Stimulated activated CD8-positive, alpha-beta memory T cell treated with anti-CD3 and anti-CD28 coated beads, Interleukin-12 subunit alpha, Interleukin-12 subunit beta, amount 100 ng/mL, for 1 hour (primary cell): ENCODE measurements at places on chromosomes 3 and 15.

DNA sequence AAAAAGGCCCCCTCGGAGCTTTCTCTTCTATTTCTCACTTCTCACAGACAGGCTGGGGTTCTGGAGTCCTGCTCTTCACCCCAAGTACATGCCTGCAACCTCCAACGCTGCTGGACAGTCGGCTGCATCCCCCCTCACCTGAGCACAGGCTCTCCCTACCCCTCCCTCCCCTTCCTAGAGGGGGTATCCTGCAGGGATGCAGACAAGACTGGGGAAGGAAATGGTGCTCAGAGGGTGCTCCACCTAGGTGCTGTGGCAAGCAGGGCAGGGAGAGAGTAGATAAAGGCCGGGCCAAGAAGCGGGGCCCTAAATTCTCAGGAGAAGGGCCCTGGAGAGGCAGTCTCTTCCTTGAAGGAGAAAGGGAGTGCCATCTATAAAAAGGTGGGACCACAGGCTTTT is 7.0 kb upstream of the STRA6 start:
- DNase-seq = no peak

GRCh38 chr3:19506171-19506570 is 357.9 kb downstream of the KCNH8 start:
- DNase-seq = no peak

DNA sequence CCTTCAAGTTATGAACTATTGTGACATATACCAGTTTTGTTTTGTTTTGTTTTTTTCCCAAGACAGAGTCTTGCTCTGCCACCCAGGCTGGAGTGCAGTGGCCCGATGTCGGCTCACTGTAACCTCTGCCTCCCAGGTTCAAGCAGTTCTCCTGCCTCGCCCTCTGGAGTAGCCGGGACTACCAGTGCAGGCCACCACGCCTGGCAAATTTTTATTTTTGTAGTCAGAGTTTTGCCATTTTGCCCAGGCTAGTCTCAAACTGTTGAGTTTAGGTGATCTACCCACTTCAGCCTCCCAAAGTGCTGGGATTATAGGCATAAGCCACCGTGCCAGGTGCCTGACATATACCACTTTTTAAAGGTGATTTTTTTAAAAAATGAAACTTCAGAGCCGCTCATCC is 74.6 kb downstream of the ARRDC4 start:
- no peak for DNase-seq

- no peak for DNase-seq
Measured at GRCh38 chr15:58515807-58516206, 84.0 kb downstream of the LIPC start.

DNA sequence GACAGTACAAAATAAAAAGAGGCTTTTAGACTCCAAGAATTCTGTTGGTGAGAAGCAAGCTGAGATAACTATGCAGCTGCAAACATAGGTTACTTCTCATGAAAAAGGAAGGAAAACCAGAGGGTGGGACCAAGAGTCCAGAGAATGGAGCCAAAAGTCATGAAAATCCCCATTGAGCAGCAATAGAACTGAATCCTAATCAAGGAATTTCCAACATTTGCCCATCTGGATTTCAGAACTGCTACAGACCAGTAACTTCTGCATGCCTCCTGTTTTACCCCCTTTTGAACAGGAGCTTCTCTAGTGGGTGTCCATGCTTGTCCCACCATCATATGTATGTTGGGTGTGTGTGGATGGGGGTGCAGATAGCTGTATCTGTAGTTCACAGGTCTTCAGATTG is 33.6 kb upstream of the BNC1 start:
- no peak for DNase-seq

- no peak for DNase-seq
Measured at GRCh38 chr15:98878172-98878571, 129.4 kb downstream of the PGPEP1L start.

- no peak for DNase-seq
Measured at GRCh38 chr15:86221119-86221518, 141.4 kb downstream of the AGBL1 start.

DNA sequence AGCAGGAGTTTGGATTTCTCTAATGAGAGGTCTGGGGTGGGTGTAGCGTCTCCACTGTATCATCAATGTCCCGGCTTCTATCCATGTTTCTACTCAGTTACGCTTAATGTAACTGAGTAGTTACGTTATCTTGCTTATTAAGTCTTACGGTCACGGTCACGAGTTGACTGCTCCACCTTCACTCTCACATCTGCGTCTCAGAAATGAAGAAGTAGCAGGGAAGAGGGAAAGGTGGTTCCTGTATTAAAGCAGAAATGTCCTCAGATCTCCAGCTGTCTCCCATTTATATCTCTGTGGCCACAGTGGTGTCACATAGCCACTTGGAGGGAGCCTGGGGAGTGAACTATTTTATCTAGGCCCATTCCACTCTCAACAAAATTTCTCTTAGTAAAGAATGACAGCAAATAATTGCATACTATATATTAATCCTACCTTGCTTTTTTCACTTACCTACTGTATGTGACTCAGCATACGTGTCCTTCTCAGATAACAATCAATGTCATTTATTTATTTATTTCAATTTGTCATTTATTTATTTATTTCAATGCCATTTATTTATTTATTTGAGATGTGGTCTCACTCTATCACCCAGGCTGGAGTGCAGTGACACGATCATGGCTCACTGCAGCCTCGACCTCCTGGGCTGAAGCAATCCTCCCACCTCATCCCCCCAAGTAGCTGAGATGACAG is 39.7 kb upstream of the RNU6-1 start:
- no peak for DNase-seq

GRCh38 chr15:76191539-76192244 is 119.6 kb downstream of the ETFA start:
- DNase-seq = no peak

DNA sequence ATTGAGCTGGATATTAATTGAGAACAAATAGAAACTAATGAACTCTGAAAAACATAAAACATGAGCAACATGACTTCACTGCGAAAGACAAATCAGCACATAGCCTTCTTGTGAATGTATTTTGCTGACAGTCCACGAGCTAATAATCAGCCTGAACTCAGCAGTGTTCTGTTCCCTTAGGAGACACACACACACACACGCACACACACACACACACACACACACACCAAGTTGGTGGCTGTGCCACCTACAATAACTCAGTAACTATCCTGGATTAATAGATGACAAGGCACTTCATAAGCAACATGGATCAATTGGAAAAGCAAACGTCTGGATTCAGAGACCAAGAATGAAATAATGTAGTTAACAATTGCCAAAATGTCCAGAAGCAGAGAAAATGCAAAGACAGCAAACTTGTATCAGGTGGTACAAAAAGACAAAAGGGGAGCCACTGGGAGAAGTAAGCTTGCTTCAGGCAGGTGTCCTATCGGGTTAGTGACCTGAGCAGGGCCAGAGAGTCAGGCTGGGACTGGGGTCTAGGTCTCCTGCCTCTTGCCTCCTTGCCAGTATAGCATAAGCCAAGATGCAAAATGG is 20.5 kb upstream of the UBE2Q2 start:
- no peak for DNase-seq

DNA sequence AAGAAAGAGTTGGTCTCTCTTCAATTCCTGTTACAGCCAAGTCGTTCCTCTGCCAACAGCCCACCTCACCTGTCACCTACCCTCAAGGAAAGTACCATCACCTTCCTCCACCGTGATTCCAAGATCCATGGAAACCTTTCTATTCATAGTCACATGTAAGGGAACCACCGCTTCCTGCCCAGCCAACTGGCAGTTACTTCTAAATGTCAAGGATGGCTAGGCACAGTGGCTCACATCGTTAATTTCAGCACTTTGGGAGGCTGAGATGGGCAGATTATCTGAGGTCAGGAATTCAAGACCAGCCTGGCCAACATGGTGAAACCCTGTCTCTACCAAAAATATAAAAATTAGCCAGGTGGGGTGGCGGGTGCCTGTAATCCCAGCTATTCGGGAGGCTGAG is 82.8 kb downstream of the FOXP1 start:
- no peak for DNase-seq

DNA sequence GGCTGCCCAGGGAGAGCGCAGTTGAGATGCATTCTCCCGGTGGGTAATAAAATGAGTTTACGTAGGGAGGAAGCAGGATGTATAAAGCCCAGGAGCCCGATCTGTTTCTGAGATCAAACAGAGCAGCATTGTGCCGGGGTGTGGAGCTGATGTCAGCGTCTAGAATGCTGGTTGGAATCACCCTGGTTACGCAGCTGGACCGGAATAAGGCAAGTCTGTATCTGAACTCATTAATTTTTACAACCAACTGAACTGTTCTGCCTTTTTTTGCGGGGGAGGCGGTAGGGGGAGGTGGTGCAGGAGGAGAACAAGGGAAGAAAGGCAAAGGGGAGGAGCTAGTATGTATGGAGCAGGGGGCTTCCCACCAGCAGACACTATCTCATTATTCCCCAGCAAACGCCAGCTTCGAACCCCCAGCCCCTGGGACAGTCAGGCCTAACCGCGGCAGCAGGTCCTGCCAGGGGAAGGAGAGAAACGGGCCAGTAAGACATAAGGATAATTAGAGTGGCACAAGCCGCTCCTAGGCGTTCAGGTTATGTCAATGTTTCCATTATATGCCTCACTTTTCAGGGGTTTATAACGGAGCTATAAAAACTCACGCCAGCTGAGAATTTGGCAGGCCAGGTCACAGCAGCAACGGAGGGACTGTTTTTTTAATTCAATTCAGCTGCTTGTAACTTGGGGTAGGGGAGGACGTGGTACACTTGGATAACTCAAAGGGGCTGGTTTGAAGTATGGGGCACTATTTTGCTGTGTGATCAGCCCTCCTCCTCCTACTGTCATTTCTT is 175.3 kb upstream of the HES1 start:
- DNase-seq = no peak

GRCh38 chr3:127606981-127607595 is 8.9 kb downstream of the MCM2 start:
- DNase-seq = no peak

DNA sequence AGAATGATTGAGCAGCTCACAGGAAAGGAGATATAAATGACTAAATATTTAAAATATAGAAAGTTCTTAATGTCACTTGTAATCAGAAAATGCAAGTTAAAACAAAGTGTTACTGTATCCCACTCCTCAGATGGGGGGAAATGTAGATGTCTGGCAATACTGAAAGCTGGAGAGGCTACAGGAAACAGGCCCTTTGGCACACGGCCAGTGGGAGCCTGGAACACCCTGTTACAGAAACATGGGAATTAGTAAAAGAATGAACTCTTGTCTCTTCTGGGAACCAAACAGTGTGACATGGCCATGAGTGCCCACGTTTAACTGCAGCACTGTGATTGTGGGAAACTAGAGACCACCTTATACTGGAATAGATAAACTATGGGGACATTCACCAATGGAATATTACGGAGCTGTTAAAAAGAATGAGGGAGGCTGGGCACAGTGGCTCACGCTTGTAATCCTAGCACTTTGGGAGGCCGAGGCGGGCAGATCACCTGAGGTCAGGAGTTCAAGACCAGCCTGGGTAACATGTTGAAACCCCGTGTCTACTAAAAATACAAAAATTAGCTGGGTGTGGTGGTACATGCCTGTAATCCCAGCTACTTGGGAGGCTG is 50.2 kb downstream of the CDCP1 start:
- no peak for DNase-seq

DNA sequence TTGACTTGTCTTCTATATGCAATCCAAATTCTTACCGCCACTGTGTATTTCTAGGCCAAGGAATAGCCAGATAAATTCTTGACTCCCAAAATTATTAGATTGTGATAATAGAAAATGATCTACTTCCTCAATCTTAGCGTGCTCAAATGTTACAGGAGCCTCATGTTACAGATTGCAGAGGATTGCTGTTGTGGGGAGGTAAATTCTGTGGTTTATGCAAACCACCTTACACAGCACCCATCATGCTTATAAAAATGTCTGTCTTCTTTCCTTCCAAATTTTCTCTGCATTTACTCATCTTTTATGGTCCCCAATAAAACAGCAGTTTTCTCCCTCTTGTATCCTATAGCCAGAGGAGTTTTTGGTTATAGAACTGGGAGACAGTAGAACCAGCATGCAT is 420.2 kb upstream of the ROBO1 start:
- no peak for DNase-seq

DNA sequence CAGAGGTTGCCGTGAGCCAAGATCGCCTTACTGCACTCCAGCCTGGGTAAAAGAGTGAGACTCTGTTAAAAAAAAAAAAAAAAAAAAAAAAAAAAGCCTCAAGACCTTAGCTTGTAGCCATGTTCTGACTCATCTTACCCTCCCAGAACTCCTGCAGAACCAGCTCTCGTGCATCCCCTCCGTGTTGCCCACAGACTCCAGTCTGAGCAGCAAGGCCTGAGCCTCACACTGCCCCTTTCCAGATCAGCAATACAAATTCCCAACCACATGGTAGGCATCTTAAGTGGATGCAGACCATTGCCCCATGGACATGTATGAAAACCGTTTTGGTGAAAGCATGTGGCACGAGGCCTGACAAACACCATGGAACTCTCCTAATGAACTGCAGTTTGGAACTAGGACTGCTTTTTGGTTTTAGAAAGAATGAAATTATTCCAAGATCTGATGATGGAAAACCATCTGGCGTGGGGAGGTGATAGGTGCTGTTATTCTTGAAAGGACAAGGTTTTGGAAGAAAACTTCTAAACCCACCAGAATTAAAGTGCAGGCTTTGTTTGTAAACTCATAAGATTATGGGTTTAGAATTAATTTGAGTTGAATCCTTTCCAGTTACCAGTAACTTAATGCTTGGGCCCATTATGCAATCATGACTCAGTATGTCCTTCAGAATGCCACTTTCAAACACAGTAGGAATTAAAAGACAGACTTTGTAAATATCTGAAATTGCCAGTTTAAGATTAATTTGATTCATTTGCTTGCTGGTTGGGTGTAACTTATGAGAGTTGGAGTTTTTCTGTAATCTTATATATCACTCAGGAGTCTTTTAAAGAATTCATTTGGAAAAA is 163.7 kb upstream of the LRTM1 start:
- DNase-seq = no peak

- DNase-seq = no peak
Measured at GRCh38 chr3:18236726-18237125, 188.4 kb downstream of the SATB1 start.

DNA sequence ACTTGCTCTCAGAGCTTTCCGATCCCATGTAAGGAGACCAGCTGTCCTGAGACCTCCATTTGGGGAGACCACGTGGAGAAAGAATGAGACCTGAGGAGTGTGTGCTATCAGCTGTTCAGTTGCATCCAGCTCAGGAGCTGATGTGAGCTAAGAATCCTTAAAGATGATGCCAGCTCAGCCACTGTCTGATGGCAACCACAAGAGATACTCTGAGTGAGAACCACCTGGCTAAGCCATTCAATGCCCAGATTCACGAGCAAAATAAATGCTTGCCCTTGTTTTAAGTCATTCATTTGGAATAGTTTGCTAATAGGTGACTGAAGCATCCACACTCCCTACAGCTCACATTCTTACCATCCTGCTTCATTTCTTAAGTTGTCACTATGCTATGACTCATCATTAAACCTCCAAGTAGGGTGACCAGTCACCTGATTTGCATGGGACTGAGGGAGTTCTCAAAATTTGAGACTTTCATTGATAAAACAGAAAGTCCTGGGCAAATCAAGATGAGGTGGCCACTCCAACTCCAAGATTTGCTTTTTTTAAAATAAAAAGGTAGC is 56.4 kb downstream of the SPTSSB start:
- DNase-seq = no peak

DNA sequence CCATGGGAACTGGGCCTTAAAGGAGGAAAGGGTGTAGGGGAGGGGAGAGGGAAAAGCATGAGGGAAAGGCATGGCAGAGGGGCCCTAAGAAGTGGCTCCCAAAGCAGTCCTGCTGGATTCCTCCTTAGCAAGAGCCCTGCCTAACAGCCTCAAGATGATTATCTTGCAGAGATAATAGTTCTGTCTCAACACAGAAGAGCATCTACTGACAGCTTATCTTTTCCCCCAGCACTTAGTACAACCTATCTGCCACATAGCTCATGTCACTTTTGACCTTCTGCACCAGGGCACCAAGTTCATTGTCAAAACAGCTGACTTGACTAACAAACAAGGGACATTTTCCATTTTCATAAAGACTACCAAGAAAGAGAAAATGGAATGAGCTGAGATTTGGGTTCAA is 86.3 kb downstream of the ANP32A start:
- no peak for DNase-seq
